AG20443 (cell line): ENCODE measurements at places on chromosomes 7 and 10.
A peak's percentile ranks its signal among the peaks of the same experiment; 100 is the strongest.

- DNase-seq = peak; percentile 53
Observed at GRCh38 chr7:128203710-128204214, 37.3 kb upstream of the LEP start.

- DNase-seq = no peak
Observed at GRCh38 chr7:11233871-11234270, 260.2 kb downstream of the PHF14 start.

DNA sequence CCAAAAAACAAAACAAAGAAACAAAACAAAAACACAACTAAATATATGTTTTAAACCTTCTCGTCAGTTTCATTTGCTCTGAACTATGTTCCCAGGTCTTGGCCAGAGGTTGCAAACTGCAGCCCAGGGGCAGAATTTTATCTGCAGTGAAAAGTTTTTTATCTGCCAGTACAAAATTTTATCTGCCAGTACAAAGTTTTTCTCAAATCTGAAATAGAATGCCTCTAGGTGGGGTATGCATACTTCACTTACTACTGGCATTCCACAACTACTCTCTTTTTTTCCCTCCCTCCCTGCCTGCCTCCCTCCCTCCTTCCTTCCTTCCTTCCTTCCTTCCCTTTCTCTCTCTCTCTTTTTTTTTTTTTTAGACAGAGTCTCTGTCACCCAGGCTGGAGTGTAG lies 9.4 kb upstream of the CLDN3 start:
- no peak for DNase-seq

GRCh38 chr7:77830649-77831355 lies 32.2 kb downstream of the PHTF2 start:
- no peak for DNase-seq

GRCh38 chr7:151226875-151227782 lies at the start of gene ABCF2:
ABCF2 (minus strand) TSS chr7:151227205; CDS start chr7:151226458, 747 bp downstream.
- DNase-seq = peak; percentile 99

GRCh38 chr7:116573541-116573940 lies 48.7 kb downstream of the CAV1 start:
- DNase-seq = no peak

DNA sequence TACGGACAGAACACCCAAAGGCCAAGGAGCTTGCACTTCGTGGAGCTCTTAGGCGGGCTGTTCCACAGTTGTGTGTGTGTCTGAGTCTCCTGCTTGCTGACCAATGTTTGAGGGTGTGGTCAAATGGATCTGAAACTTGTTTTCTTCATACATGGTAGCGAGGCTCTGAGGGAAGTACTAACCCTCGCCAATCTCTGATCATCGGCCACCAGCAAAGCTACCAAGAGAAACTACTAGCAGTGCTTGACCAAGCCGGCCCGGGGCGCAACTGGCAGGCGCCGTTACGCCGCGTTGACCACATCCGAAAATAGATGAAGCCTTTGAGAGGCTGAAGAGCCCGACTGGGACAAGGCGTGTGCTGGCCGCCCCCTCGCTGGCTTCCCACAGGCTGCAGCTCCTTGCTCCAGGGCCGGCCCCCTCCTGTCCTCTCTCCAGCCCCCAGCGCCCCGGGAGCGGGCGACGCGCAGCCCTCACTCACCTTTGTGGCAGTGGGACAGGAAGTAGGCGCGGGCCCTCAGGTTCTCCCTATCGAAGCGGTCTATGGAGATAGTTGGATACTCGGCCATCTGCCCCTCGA lies 384 bp downstream of the DCLRE1C start:
- peak; percentile 71 for DNase-seq

DNA sequence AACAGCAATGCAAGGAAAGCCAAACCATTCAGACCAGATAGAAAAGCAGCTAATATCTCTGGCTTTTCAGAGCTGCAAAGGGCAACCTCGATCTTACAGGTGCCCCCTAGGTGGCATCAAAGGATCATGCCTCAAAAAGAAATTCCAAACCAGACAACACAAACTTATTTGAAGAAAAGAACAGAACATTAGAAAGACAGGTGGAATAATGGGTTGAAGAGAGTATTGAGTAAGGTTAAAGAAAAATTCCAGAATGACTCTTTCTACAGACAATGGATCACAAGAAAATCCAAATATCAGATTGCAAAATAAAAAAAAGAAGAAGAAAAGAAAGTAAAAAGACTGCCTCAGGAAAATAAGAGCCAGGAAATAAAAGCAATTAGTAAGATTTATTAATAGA lies 213.7 kb downstream of the ELMO1 start:
- DNase-seq = no peak

DNA sequence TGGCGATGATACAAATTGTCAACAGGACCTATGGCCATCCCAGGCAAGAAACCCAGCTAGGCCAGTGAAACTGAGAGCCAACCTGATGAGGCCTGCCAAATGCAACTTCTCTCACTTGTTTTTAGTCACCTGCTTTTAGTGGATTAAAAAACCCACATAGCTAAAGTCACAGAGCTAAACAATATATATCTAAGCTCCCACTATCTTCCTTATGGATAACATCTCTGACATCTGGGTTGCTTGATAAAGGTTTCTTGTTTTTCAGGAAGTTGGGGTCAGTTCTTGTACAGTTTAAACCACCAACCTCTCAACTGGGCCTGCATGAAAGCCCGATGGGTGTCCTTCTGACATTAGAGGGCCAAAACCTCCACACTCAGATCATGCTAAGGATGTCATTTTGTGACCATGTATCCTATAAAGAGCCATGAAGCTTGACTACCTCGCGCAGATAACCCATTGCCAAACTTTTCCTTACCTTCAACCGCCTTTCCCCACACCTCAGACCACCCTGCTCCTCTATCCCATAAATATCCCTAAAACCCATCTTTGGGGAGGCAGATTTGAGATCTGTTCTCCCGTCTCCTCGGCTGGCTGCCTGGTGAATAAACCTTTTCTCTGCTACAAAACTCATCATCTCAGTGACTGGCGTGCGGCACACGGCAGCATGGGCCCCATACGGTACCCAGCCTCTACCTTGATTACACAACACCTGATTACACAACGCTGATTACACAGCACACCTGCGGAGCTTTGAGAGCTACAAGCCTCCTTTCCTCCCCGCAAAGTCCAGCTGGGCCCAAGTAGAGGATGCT lies 797 bp upstream of the STMP1 start:
- no peak for DNase-seq

DNA sequence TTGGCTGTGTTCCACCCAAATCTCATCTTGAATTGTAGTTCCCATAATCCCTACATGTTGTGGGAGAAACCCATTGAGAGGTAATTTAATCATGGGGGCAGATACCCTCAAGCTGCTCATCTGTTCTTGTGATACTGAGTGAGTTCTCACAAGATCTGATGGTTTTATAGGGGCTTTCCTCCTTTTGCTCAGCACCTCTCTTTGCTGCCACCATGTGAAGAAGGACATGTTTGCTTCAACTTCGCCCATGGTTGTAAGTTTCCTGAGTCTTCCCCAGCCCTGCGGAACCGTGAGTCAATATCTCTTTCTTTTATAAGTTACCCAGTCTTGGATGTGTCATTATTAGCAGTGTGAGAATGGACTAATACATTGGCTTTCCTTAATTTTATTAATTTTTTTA lies 527.8 kb downstream of the MDFIC start:
- no peak for DNase-seq

DNA sequence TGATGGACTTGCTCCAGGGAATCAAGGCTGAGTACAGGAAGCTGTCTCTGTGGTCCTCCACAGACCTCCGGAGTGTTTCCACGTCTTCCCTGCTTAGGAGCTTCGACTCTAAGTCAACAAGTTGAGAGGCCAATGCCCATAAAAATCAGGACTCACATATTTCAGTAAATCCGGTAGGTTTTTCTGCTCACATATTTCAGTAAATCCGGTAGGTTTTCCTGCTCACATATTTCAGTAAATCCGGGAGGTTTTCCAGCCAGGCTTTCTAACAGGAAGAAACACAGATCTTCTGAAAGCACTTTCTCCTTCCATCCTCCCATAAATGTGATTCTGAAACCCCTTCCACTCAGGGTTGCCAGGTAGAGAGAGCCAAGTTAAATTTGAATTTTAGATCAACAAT lies 340.1 kb upstream of the SHH start:
- no peak for DNase-seq

DNA sequence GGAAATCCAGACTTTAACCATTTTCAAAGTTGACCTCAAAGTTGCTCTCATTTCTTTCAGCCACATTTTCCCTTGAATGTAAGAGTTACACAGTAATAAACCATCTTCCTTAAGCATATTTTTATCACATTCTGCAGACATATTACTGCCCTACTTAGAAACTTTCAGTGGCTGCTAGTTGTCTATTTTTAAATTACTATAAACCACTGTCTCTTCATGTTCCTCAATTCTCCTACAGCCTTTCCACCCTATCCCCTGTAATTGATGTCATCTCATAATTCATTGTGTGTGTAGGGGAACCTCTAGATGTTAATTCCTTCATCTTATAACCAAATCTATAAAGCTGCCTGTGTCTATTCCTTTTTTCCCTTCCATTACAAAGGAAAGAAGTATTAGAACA lies 78.1 kb upstream of the STRIP2 start:
- DNase-seq = no peak

GRCh38 chr10:70732569-70732968 lies 52.6 kb downstream of the TBATA start:
- DNase-seq = no peak

- DNase-seq = no peak
Observed at GRCh38 chr7:2040201-2040892, 192.4 kb downstream of the MAD1L1 start.

- DNase-seq = no peak
Observed at GRCh38 chr7:101869901-101870290, 52.5 kb downstream of the CUX1 start.

- no peak for DNase-seq
Observed at GRCh38 chr7:133359449-133359848, 106.6 kb downstream of the EXOC4 start.

- peak; percentile 38 for DNase-seq
Observed at GRCh38 chr7:139118234-139118804, 8.8 kb upstream of the ZC3HAV1 start.

DNA sequence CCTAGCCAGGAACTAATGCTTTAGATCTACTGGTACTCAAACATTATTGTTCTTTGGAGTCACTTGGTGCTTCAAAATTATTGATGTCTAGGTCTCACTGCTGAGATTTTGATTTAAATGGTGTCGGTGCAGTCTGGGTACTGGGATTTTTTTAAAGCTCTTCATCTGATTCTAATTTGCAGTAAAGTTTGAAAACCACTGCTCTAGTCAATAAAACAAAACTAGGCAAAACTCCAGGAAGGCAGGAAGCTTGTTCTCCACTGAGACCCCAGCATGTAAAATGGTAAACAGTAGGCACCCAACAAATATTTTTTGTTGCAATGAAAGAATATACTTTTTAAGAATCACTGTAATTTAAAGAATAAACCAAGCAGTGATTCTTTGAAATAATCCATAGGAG lies 49.7 kb downstream of the ADD3 start:
- no peak for DNase-seq

- DNase-seq = no peak
Observed at GRCh38 chr10:14184841-14185315, 145.8 kb downstream of the FRMD4A start.

DNA sequence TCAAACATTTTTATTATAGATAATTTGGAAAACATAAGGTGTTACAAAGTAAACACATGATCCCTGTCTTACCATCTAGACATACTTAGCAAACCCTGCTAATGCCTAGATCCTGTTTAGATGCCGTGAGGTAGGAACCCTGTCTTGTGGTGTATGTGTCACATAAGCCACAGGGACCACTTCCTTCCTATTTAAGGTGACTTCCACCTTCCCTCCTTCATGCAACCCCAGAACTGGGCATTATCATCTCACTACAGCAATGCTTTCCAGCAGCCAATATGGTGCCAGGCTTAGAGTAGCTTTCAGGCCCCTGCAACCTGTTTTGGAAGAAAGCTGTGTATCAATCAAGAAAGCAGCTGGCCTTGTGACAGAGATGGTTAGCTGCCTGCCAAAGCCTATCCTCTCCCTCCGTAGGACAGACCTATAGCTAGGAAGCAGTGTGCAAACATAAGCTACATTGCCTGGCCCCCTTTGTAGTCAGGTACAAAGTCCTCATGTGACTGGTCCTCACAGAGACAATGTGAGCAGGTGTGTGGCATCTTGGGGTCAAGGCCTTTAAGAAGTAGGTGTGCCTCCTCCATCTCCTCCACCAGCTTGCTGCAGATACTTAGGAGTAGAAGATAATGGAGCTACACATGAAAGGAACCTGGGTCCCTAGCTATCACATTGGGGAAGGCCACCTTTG lies 146.8 kb downstream of the SPAG6 start:
- no peak for DNase-seq

- no peak for DNase-seq
Observed at GRCh38 chr7:51591223-51591622, 274.6 kb upstream of the COBL start.

- no peak for DNase-seq
Observed at GRCh38 chr10:130040351-130040750, 70.3 kb downstream of the C10orf143 start.

- no peak for DNase-seq
Observed at GRCh38 chr10:49162761-49163310, 25.4 kb downstream of the TMEM273 start.

DNA sequence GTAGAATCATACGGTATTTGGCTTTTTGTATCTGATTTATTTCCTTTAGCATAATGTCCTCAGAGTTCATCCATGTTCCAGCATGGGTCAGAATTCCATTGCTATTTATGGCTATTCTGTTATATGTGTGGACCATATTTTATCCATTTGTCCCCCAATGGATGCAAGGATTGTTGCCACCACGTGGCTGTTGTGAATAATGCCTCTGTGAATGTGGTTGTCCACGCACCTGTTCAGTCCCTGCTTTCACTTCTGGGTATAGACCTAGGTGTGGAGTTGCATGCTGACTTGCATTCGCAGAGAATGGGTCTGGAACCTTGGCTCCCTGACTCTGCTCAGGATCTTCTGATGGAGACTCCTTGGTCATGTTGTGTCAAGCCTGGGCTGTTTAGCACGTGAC lies 199.9 kb downstream of the CAMK1D start:
- no peak for DNase-seq

DNA sequence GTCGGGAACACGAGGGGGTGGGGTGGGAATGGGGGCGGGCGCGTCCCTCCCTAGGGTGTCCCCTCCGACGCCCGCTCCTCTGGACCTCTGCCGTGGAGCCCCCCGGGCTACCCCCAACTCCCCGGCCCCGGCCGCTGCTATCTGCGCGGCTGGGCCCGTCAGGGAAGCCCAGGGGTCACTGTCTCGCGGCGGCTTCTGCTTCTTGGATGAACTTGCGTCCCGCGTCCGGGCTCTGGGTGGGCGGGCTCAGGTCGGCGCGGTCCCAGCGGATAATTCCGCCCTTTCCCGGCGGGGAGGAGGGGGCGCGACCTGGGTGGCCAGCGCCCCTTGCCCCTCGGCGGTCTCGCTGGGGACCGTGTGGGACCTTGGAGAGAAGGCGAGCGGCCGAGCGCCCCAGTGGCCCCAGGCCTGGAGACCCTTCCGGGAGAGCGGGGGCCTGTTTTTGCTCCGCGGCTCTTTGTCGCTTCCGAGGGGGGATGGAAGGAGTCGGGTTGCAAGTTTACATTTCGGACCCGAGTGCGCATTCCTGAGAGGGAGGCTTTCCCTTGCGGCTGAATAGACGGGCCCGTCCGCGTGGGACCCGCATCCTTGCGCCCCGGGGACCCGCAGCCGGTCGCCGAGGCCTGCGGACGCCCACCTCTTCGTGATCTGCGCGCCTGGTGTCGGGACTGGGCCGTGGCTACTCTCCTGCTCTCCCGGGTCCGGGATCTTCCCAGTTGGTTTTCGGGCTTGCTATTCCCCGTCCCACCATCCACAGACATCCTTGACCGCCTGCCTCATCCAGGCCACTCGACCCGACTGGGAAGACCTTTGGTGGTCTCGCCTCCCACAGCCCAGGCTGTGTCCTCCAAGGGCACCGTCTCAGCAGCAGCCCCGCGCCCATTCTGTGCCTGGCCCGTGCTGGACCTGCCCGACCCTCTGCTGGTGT lies 812 bp downstream of the DOCK1 start:
- DNase-seq = peak; percentile 68
